ENCODE measurements at places on chromosomes 5 and 9. TPM values are rescaled to one million over a fixed set of nuclear protein-coding genes. Genes with fewer than 3 reads are reported as not detected.

GRCh38 chr9:20307621-20308020 is 314.7 kb downstream of the MLLT3 start:
- DNase-seq = peak; percentile 46

DNA sequence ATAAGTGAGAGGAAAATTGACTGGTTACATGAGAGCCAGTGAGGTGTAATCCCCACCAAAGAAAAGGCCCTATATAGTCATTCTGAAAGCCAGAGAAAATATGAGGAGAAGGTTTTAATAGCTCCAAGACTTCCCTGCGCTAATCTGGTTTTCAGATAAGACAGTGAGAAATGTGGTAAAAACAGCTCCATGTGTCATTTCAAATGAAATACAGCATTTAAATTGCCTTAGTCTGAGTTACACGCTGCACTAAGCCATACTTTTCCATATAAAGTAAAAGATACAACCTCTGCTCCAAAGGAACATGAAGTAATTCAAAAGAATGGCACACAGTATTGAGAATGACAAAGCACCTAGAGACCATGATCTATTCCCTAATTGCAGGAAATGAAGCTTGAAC is 378.0 kb upstream of the PDE4D start:
- no peak for DNase-seq

- no peak for DNase-seq
Measured at GRCh38 chr9:80934095-80934494, 755.3 kb downstream of the TLE1 start.

GRCh38 chr5:74833537-74834266 is 32.5 kb downstream of the FAM169A start:
- no peak for DNase-seq

Gene FGF10
- total RNA-seq = 6.3 TPM

All from kidney (tissue), 22 donors.